Putamen (tissue), 1 donor: ENCODE measurements at places on chromosomes 3 and 15.

GRCh38 chr3:172307141-172307560 is 141.1 kb downstream of the GHSR start:
- DNase-seq = no peak

- peak; percentile 85 for DNase-seq
Observed at GRCh38 chr3:136255672-136256406, 5.7 kb downstream of the PCCB start.

DNA sequence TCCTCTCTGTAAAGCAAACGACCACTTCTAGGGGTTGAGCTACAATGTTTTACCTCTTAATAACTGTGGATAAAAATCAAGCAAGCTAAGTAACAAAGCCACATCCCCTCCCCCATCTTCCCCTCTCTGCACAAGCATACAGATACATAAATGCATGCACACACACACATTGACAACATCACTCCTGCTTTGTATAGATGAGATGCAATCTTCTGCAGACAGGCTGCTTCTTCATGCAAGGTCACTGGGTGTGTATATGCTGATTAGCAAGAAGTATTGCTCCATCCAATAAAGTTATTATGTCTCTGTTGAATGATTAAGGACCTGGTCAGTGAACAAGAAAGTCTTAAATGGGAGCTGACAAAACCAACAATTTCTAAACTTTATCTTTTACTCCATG is 8.8 kb upstream of the ATP11B start:
- DNase-seq = no peak

GRCh38 chr3:115624029-115624741 is 875 bp downstream of the GAP43 start:
- no peak for DNase-seq

DNA sequence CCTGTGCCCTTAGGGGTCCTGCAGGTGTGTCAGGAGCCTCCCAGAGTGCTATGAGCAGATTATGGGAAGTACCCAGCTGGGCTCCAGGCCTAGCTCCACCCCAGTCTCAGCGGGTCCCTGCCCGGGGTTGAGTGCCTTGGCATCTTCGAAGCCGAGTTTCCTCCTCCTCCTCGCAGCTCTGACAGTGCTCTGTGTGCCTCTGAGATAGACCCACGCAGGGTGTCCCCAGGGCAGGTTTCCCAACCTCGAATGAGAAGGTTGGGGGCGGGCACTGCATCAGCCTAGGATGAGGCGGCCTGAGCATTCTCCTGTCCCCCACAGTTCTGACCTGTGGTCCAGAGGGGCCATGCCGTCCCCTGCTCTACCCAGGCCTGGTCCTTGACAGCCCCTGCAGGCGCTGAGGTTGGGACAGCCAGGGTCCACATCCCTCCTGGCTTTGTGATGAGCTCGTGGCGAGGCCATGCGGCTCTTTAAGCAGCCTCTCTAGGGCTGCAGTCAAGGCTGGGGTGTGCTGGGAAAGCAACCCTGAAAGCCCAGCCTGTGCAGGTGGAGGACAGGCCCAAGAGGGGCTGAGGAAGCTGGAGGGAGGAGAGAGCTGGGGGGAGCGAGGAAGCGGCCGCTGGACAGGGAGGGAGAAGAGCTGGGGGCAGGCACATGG is 20.2 kb upstream of the SKOR1 start:
- peak; percentile 28 for DNase-seq

GRCh38 chr3:56856752-56857151 is 55.0 kb upstream of the ARHGEF3 start:
- DNase-seq = no peak

GRCh38 chr3:182375916-182376315 is 417.4 kb upstream of the ATP11B start:
- no peak for DNase-seq

GRCh38 chr15:37921527-37922385 is 12.7 kb upstream of the TMCO5A start:
- DNase-seq = no peak

DNA sequence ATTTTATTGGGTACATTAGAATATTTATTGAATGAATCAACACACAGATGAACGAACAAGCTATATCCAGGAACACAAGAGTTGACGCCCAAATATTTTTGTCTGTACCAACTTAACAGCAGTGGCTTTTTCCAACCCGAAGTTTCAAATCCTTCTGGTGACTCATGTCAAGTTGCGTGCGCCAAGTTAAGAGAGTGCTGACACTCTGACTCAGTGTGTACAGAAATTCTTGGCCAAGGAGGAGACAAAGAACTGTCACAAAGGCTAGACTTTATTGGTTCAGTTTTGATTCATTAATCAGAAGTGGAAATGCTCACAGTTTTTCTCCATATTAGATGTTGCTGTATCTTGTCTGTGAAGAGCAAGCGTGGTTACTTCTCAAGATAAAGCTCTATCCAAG is 59.6 kb upstream of the TSC22D2 start:
- no peak for DNase-seq

DNA sequence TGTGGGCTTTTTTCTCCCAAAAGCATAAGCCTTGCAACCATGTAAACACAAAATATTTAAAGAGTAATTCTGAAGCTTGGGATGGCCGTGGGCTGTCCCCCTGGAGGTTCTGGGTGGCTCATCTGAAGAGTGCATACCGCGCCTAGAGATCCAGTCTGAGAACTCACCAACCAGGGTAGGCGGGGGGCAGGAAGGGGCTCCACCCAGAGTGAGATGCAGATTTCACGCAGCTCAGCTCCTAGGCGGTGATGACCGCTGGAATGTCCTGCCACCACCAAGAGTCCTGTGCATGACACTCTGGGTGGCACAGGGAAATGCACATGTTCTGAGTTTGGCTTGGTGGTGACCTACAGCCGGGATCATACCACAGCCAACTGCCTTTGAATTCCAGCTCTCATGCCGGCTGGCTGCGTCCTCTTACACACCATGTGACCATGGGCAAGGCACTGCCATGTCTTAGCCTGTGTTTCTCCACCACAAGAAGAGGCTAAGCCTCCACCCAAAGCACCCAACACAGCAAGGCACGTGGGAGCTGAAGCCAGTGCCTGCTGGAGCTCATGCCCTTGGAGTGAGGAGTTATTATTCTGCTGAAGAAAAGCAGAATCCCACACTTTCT is 125.1 kb upstream of the IQSEC1 start:
- no peak for DNase-seq

DNA sequence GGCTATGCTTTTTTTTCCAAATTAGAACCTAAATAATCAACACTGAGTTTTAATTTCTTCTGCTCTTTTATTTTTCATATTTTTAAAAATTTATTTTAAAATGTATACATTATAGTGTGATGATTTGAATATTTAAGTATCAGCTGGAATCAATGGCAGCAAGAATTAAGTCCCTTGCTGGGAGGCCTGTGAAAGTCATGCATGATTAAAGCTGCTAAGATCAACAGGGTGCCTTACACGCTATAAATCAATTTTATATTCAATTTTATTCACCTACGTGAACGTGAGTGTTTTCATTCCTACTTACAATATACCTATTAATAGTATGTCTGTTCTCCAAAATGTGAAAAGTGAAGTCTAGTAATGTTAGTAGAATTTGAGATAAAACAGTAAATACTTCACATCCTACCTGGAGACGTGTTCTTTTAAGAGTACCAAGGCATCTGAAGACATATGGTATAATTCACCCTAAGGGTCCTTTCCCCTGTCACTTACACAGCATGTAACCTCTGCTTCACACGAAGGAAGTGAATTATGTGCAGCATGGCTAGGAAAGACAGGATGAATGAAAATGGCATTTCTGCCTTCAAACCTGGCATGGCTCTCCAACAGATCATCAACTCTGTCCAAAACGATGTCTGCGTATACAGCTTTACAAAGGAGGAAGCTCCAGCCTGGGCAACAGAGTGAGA is 640.4 kb upstream of the ROBO1 start:
- no peak for DNase-seq

- DNase-seq = no peak
Observed at GRCh38 chr3:57088503-57088902, 28.0 kb downstream of the SPATA12 start.

DNA sequence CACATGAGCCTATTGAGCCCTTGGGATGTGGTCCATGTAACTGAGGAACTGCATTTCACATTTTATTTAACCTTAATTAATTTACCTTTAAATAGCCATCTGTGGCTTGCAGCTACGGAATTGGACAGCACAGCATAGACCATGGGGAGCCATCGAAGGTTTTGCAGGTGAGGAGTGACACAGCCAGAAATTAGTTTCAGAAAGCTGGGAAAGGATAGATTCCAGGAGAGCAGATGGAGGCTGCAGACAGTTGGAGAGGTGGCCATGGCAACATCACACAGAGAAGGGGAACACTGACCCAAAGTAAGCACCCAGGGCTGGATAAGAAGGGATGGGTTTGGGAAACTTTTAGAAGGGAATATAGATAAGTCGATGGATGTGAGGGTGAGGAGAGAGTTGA is 100.1 kb upstream of the SLC6A11 start:
- DNase-seq = no peak

GRCh38 chr3:195245531-195245951 is 25.4 kb downstream of the XXYLT1 start:
- no peak for DNase-seq

DNA sequence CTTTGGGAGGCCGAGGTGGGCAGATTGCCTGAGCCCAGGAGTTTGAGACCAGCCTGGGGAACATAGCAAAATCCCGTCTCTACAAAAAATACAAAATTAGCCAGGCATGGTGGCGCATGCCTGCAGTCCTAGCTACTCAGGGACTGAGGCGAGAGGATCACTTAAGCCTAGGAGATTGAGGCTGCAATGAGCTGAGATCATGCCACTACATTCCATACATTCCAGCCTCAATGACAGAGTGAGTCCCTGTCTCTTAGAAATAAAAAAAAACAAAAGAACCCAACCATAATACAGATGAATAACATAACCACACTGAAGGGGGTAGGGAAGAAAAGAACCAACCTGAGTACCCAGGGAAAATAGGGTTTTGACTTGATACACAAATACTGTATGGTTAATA is 19.7 kb upstream of the CGNL1 start:
- DNase-seq = no peak

DNA sequence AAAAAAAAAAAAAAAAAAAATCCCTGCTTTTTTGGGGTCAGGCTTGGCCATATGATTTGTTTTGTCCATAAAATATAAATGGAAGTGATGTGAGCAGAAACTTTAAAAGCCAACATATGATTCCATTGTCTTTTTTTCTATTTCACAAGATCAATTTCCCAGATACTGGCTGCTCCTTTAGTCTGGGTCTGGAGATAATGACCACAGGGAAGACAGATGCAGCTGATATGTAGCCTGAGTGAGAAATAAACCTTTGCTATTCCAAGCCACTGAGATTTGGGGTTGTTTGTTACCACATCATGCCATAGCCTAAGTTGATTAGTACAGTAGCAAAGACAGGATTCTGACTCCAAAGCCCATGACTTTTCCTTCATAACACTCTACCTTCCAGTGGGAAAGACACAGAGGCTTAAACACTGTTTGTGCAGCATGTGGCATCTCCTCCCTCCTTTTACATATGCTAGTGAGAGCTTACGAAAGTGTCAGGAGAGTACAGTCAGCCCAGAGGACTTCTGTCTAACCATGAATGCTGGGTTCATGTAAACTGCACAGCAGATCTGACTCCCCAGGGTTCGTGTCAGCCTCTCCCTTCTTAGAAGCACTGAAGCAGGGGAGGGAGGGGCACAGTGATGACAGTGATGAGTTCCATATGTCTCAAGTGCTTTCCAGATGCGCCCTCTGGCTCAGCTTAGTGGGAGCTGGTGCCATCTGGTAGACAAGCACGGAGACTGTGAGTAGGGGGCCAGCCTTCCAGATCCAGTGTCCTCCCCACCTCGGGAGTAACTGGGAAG is 36.7 kb upstream of the SLC7A14 start:
- peak; percentile 67 for DNase-seq

DNA sequence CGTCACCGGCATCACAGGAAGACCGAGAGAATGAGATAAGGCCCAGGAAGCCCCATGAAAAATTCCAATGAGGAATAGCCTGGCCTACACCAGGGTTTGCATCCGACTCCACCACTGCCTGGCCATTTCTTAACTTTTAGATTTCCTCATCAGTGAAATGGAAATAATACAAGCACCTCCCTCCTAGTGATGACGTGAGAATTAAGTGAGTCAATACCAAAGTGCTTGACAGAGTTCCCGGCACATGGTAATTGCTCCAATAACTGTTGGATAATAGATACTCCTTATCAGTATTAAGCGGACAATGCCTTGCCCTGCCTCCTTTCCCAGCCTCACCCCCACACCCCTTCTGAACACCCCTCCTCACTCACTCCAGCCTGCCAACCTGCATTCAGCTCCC is 105.4 kb downstream of the TLE3 start:
- DNase-seq = no peak

DNA sequence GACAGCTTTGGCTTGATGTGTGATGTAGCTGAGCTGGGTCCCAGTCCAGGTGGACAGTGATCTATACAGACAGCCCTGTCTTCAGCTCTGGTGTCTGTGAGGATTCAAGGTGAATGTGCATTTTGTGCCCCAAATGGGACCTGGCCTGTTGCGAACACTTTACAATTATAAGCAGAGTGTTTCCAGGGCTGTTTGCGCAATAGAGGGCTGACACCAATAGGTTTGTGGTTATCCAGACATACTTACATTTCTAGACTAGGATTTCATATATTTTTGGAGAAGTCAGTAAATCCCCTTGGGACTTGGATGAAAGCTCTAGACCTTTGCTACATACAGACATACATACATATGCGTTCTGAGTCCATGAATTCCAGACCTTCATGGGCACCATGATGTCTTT is 4.2 kb upstream of the TATDN2 start:
- DNase-seq = no peak

DNA sequence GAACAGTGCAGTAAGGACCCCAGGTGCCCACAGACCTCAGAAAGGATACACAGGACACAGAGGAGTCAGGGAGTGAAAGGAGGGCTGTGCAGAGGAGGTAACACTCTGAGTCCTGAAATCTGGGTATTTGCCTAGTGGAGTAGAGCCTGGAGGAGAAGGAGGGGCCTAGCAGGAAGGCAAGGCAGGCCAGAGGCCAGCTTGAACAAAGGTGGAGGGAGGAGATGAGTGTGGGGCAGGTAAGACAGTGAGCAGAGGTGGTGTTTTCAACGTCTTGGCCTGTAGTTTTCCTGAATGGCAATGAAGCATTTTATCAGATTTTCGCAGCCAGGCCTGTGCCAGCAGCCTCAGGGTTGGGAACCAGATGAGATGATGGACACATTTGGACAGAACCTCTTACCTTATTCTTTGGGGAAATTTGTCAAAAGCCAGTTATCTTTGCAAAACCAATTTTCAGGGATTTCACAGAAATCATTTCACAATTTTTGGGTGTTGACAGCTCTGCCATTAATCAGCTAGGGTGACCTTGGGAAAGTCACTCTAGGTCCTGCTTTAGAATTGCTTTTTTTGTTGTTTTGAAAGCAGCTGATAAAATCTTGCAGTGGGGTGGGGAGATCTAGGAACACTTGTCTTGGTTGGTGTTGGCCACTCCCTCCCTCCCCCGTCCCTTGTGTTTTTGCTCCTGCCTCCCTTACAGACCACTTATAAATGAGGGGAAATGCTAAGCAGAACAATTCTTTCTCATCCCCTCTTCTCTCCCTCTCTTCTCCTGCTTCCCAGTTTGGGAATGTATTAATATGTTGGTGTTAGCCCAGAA is 38.4 kb downstream of the SPSB4 start:
- DNase-seq = no peak

DNA sequence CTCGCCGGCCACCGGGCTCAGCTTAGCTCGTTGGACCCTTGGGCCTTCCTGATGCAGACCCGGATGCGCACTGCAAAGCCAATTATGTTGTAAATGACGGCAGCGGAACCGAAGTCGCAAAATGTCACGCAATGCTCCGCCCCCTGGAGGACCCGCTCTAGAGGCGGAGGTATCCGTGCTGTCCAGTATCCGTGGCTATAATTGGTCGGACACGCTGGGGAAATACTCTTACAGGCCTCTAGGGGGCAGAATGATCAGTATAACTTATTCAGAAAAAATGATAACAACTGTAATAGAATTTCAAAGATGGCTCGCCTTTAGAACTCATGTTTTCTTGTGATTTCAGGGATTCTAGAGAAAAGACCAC is at the start of gene PRR23B:
PRR23B (minus strand) TSS at position 59 of the 367 bp plus-strand sequence. CDS start 265 bp downstream, outside the sequence.
- no peak for DNase-seq
